ENCODE measurements at places on chromosomes 2 and 18.

DNA sequence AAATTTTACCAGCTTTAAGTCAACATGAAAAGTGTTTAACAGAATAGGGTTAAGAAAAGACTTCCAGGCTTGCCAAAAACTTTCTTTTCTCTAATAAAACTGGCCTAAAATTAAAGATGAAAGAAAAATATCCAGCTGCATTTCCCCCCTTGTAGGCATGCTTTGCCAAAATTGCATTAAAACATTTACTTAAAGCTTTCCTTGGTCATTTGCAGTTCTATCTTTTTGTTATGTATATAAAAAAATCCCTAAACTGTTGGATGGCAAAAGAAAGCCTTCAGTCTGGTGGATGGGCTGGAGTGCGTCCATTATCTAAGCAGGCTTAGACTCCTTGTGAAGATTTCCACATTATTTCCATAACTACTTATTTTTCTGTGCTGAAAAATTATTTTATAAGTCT is 105.4 kb upstream of the DSEL start:
- DNase-seq: no peak

DNA sequence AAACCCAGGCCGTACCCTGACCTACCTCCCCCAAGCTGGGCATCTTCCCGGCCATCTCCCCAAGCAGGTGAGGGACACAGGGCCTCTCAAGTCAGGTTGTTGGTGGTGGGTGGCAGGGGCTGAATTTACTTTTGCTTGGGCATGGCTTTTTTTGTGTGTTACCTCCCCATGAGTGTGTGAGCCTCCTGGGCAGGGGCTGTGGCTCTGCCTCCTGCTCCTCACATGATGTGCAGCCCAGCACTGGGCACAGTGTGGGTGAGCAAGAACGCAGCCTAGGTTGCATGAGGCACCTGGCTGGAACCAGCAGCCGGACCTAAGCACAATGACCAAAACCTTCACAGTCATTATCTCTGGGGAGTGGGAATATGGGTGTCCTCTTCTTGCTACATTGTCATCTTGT is 22.3 kb downstream of the CELF4 start:
- DNase-seq: no peak

GRCh38 chr2:197997083-197997541 is 192.7 kb downstream of the PLCL1 start:
- no peak for DNase-seq

DNA sequence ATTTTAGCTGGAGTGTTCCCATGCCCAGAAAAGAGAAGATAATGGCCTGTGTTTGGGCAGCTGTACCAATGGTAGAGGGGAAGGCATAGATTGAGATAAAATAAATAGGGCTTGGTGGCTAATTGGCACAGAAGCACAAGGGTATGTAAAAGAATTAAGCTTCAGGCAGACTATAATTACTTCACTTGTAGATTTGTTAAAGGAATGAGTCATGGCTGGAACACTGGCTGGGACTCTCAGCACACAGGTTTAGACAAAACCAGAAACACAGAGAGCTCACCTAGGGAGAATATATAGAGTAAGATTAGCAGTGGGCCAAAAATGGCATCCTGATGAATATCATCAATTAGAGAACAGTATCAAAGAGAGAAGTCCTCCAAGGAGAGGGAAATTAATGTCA is 198.3 kb upstream of the FIGN start:
- no peak for DNase-seq

DNA sequence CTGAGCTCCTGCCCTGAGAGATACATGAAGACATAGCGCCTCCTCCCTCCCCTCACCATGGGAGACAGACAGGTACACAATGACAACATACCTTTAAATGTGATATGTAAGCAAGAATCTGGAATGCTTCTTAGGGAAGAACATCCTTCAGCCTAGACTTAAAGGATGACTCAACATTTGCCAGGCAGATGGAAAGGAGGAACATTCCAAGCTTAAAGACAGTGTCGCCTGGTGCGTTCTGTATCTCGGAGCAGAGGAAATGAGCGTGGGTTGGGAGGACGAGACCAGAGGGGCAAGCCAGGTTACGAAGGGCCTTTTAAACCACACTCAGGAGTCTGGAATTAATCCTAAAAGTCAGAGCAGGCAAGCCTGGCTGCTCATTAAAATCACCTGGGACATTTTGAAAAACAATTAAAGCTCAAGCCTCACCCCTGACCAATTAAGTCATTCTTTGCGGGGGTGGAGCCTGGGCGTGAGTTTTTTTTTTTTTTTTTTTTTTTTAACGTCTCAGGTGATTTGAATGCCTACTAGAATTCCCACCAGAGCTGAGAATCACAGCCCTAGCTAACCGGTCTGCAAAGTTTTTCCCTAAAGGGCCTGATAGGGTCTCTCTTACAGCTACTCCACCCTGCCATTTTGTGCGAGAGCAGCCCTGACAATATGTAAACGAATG is 131.2 kb upstream of the SEC11C start:
- DNase-seq: no peak

DNA sequence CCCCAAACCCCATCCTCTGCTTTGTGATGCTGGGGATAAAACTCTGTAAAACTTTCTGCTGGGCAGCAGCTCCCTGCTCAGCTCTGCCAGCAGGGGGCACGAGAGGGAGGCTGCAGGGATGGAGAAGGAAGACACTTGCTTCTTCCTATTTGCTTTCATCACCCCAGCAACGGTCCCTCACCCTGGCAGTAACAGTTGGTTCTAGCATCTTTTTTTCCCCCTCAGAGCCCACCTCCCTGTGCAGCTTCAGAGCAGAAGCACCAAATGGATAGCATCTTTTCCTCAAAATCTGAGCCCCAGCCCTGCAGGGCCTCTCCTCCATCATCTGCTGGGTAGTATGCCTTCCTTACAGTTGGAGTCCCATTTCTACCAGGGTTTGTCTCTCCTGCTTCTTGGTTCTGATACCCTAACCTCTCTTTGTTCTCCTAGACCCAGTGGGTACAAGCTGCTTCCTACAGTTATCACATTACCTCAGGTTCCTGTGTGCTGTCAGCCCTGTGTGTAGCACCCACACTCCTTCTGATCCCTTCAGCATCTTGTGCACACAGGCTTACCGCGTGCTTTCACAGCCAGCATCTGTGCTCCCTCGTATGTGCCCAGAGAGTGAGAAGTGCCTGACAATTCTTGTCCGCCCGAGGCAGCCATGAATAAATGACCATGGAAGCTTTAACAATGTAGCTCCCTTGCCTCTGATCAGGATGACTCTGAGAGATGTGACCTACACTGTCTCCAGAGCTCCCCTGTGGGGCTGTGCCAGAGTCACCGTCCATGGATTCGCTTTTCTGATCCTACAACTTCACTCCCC is 14.5 kb downstream of the CKAP2L start:
- DNase-seq: peak; percentile 85

DNA sequence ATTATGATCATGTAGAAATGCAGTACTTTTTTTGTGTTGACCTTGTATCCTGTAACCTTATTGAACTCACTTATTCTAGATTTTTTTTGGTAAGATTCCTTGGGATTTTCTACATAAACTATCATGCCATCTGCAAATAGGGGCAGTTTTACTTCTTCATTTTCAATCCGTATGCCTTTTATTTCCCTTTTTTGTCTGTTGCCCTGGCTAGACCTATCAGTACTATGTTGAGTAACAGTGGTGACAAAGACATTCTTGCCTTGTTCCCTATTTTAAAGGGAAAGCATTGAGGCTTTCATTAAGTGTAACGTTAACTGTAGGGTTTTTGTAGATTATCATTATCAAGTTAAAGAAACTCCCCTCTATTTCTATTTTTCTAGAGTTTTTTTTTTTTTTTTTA is 92.3 kb downstream of the LYPD1 start:
- DNase-seq: peak; percentile 81

DNA sequence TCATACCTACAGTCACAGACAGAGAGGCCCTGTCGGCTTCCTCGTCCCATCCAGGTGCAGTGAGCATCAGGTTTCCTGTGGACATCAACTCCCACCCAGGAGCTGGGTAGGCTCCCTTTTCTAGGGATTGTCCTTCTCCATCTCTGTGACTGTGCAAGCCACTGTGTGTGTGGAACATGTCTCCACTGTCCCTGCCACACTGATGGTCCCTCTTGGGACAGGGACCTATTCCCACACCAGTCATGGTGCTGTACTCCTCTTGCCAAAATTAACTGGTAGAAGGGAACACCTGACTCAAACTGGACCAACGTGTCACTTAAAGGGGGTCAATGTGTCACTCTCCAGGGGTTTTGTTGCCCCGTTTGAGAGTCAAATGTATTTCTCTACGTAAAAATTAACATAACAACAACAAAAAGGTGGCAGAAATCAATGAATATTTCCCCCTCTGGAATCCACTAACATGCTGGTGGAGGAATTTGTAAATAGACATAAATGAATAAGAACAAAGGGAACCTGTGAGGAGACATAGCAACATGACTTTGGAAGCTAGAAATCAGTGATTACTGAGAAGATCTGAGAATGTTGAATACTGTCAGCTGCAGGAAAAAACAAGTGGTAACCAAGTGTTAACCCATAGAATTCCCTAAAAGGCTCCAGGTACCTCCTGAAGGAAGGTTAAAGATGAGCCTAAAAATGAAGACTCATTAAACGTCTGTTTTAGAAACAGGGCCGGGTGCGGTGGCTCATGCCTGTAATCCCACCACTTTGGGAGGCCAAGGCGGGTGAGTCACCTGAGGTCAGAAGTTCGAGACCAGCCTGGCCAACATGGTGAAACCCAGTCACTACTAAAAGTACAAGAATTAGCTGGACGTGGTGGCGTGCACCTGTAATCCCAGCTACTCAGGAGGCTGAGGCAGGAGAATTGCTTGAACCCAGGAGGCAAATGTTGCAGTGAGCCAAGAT is 40.4 kb downstream of the SH2D6 start:
- DNase-seq: no peak

DNA sequence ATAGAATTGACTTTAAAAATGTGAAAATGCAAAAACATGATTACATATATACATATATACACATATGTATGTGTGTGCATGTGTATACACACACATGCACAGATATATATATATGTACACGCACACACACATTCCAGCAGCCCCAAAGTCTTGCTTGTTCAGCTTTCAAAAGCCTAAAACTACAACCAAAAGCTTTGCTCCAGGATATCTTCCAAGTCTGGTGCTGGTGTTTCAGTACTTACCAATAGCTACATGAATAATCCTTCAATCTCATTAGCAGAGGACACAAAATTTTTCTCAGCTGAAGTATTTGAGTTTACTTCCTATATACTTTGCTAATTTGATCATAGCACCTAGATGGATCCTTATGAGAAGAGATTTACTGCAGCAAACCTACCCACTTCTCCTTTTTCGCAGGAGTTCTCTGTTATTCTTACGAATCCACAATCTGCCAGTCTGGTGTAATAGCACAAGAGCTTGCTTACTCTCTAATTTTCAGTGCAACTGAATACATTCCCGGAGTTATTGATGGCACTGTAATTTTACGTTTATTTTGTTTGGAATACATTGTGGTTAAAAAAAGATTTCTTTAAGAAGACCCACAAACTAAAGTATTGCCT is 553.3 kb downstream of the ARHGAP15 start:
- peak; percentile 59 for DNase-seq

- DNase-seq: peak; percentile 51
Measured at GRCh38 chr18:63890950-63891304, 3.4 kb downstream of the SERPINB2 start.

- DNase-seq: no peak
Measured at GRCh38 chr2:234386971-234387370, 109.9 kb downstream of the ARL4C start.

DNA sequence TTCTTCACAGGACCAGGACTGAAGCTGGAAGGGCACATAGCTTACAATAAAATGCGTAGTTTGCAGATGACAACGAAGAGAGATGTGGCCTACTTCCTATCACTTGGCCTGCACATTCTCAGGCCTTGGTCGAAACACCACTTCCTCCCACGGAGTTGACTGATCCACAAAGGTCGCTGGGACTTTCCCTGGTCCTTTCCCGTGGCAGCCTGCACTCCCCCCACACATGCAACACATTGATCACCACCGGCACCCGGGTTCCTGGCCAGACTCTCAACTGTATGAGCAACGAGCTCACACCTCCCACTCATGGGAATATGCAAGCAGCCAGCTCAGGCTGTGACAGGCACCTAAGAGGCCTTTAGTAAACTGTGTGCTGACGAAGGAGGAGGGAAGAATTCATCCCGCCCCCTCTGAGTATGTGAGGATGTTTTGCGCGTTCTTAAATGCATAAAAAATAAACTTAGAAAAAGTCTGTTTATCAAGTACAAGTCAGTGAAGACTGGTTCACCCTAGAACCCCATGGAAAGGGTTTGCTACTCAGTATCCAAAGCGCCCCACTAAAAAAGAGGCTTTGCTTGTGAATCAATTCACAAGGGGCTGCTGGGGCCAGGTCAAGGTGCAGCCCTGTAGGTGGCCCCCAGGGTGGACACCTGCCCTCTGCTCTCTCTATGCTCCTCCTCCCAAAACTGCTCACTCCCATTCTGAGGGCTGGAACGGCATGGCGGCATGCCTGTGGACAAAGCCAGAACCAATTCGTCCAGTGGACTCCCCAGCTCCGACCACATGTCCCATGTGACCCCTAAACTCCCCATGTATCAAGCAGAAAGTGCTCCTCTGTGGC is 154.3 kb downstream of the EIPR1 start:
- no peak for DNase-seq

DNA sequence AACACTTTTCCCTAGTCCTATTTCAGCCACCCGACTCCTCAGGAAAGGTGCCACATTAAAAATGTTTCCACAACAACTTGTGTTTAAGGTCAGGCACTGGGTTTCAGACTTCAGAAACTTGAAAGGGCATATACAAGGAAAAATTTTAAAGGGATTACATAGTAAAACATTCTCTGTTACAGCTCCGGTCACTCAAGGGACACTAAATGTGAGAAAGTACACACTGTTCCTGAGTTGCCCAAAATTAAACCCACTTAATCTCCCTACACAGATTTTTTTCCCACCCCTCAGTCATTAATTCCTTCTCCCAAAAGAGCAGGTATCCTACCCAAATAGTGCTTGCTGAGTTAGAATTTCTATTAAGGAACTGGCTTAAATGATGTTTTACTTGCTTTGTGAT is 14.2 kb downstream of the STK39 start:
- DNase-seq: no peak

DNA sequence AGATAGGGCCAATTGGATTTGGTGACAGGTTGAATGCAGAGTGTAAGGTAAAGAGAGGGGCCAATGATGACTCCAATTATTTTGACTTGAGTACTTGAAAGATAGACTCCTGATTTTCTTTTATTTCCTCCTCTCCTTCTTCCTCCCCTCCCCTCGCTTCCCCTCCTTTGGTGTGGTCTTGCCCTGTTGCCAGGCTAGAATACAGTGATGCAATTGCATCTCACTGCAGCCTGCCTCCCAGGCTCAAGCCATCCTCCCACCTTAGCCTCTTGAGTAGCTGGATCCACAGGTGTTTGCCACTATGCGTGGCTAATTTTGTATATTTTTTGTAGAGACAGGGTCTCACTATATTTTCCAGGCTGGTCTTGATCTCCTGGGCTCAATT is 2.3 kb downstream of the DGUOK start:
- DNase-seq: peak; percentile 40

DNA sequence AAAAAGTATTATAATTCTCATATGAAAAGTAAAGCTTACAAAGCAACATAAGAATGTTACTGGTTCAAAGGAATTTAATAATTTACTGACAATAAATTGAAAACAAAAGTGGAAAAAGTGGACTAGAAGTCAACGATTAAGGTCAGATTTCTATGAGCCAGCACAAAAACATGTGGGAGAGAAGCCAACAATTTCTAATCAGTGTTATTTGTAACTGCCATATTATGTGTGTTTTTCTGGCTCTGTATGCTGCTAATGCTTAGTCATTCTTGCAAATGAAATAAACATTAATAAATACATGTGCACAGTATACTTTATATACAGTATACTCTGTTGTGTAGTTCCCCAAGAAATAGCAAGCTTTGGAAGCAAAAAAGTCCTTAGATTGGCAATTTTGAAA is 301.3 kb upstream of the RGPD4 start:
- DNase-seq: no peak

GRCh38 chr2:215847718-215848117 is 165.6 kb downstream of the MREG start:
- no peak for DNase-seq

Data from NB4 (cell line).